ENCODE measurements at places on chromosomes 2 and 18. TPM values are rescaled to one million over a fixed set of nuclear protein-coding genes. Genes with fewer than 3 reads are reported as not detected.

The MLPH gene
- polyA plus RNA-seq: 14.7 TPM

The MREG gene
- polyA plus RNA-seq: 19.4 TPM

The LGALSL gene
- polyA plus RNA-seq: 19.0 TPM

The STPG4 gene
- polyA plus RNA-seq: not detected

The ARL5A gene
- 26.8 TPM for polyA plus RNA-seq

DNA sequence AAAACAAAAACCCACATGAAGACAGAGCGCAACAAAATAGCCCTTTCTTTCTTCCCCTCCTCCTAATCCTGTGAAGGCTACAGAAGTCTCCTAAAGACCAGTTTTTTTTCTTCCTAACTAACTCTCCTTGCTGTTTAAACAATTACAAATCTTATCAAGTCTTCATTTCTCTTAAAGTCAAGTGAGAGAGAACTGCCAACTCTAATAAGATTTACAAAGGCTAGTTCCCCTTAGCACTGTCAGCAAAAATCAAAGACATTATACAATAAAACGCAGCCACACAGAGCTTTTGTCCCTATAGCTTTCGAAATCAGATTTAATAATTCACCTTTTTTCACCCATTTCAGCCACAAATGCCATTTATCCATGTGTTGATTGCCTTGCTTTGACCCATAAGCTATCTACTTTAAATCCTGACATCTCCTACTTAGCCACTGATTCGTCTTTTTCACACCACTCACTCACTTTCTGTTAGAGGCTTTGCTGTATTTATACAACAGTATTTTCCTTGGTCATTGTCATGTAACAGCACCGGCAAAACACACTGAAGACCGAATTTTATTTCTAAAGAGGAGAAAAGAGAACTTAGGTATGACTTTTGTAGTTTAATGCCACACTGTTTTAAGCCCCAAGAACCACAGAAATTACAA lies 5.9 kb downstream of the NRXN1 start:
- DNase-seq: no peak

DNA sequence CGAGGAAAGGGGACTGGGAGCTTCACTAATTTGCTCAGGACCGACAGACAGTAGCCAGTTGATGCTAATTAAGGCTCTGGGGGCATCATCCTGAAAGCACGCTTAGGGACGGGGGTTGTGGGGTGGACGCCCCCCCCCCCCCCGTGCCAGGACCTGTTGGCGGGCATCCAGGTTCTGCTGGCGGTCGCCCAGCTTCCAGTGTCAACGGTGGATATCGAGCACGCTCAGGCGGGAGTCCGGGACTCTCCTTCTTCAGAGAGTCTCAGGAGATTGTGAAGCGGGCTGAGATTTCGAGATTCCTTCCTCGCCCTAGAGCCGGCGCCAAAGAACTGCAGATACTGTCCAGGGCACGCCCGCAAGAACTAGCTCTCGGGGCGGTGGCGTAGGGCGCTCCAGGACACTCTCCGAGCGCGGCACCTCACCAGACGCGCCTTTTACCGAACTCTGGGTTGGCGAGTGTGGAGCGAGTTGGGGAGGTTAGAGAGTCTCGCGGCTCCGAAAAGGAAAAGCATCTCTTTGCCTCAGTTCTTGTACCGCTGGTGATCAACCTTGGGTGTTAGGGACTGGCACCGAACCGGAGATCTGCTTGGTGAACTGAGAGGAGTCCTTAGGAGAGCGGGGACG lies 5.6 kb downstream of the RAX start:
- peak; percentile 75 for DNase-seq

GRCh38 chr2:16172324-16173175 lies 232.2 kb downstream of the MYCN start:
- no peak for DNase-seq

DNA sequence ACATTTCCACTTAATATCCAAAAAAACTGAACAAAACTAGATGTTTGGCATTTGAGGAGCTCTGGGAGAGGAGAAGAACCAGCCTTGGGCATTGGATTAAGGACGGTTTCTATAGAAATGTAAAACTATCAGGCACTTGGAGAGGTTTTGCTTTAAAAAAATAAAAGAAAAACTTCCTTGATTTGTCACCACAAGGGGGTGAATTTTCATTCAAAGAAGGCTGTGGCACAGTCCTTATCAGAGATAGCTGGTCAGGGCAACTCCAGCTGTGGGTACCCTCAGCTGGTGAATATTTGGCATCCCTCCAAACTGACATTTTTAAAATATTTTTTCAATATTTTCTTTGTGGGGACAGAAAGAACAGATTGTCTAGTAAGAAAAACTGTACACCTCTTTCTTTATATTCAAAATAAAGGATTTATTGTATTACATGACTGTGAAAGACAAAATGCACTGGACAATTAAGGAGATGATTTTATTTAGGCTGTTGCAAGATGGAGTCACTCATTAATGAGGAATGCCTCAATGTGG lies 46.1 kb upstream of the TBC1D8 start:
- peak; percentile 45 for DNase-seq

DNA sequence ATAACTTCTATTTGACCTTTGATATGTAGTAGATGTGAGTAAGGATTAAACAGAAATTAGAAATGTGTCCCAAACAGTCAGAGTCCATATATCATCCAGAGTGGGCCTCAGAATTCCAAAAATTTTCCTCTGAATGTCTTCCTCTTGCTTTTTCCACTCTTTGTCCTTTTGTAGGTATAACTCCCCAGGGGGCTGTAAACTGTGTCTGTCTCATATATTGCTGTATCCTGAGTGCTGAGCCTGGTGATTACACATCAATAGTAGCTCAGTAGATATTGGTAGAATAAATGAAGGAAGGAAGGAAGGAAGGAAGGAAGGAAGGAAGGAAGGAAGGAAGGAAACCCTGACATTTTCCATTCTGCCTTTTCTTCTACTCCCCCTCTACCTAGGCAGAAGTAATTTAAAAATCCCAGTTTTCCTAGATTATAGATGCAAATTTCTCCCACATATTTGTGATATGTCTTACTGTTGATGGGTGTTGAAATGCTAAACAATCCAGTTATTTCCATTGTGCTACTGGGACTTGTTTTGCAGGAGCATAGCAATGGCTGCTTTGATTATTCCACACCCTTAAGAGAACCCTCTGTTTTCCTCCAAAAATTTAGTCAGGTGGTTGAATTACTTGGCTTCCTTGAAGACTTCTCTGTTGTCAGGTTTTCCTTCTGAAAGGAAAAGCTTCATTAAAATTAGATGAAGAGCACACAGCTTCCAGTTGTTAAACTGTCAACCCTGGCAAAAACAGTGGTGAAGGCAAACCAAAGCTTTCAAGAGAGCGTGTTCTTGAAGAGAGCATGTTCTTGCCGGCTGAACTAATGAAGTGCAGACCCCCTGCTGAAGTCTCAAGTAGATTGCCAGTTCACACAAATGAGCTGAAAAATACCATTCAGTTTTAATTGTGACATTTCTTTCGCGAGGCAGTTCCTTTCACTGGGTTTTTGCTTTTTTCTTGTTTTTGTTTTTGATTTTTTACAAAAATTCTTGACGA lies 147.8 kb downstream of the KCNE4 start:
- DNase-seq: no peak

DNA sequence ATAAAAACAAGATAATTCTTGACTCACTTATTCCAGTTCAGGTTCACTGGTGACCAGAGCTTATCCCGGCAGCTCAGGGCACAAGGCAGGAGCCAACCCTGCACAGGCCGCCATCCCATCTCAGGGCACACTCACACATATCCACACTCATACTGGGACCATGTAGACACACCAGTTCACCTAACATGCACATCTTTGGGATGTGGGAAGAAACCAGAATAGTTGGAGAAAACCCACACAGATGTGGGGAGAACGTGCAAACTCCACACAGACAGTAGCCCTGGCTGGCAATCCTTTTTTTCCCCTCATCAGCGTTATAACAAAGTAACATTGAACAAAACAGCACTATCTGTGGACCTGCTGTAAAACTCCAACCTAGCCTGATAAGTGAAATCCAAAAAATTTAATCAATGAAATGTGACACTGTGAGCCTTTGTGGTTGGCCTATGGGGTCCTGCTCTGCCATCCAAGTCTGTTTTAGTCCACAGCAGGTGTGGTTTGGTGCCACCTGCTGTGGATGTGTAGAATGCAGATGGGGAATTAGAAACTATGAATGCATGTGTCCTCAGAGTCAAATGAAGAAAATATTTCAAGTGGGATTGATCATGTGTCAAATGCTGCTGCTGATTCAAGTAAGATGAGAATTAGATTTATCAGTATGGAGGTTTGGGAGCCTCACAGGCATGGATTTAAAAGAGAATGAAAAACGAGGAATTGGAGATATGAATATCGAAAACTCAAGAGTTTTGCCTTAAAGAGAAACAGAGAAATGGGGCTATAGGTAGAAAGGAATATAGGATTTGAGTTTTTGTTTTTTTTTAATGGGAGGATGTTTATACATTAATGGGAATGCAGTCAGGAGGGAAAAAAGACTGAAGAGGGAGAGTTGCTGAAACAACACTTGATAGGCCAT lies 47.0 kb downstream of the UGP2 start:
- DNase-seq: peak; percentile 65

Measured in GM23338 (cell line).